Lower lobe of right lung (tissue), 2 donors: ENCODE measurements at places on chromosomes 3 and 15. TPM values are rescaled to one million over a fixed set of nuclear protein-coding genes. Genes with fewer than 3 reads are reported as not detected.
A peak's percentile ranks its signal among the peaks of the same experiment; 100 is the strongest.

- H3K4me3 ChIP-seq, result no peak overlapping the region
- peaks cover 55% of the 10 kb centered on the region for H3K4me1 ChIP-seq
- DNase-seq, result no peak
- H3K36me3 ChIP-seq, result no peaks in the 10 kb centered on the region
- H3K27ac ChIP-seq, result peak overlapping the region; percentile 32
Measured at GRCh38 chr3:45552794-45553371, 41.7 kb upstream of the LIMD1 start.

- peaks cover 13% of the 10 kb centered on the region for H3K4me1 ChIP-seq
- no peaks in the 10 kb centered on the region for H3K36me3 ChIP-seq
- peak overlapping the region; percentile 18 for H3K27ac ChIP-seq
- no peaks in the 10 kb centered on the region for H3K27me3 ChIP-seq
Measured at GRCh38 chr15:77527831-77528231, 104.9 kb downstream of the LINGO1 start.

GRCh38 chr3:62201438-62202035 lies 171.8 kb downstream of the FEZF2 start:
- DNase-seq, result no peak
- H3K36me3 ChIP-seq, result peaks cover 28% of the 10 kb centered on the region
- no peak overlapping the region for H3K27ac ChIP-seq
- H3K4me3 ChIP-seq, result no peak overlapping the region
- H3K4me1 ChIP-seq, result no peaks in the 10 kb centered on the region
- no peaks in the 10 kb centered on the region for H3K27me3 ChIP-seq

C3orf22 gene
- not detected for total RNA-seq

SEMA5B gene
- 0.71 TPM for total RNA-seq

DNA sequence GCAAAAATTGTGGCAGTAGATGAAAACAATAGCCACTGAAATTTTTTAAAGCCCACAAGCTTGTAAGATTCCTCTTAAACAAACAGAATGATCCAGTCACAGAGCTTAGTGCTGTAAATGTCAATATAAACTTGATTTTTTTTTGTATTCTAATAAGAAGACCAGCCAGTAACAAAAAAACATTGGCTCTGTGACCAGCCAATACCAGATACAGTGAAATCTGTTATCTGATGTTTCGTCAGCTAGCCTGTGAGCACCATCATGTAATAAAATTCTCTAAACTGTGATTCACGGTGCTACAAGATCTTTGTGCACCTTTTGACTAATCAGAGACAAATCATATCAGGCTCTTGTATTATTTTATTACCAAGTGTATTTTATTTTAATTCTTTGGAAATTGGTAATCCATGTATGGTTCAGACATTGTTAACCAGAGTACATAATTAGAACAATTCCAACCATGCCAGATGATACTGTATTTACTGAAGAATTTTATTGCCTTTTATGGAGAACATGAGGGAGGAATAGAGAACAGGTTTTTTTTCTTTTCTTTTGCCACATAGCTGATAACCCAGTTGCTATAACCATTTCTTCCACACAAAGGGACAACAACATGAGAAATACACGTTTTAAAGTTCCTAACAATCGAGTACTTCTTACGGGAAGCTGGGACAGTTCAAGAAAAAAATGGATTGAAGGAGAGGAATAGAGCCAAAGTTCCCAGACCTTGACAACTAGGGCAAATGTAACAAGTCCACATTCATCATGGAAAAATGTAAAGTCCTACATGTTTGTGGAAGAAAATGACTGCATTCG lies 71.9 kb downstream of the FILIP1L start:
- no peaks in the 10 kb centered on the region for H3K36me3 ChIP-seq
- no peak for DNase-seq
- no peaks in the 10 kb centered on the region for H3K27me3 ChIP-seq
- H3K4me3 ChIP-seq, result no peak overlapping the region

DNA sequence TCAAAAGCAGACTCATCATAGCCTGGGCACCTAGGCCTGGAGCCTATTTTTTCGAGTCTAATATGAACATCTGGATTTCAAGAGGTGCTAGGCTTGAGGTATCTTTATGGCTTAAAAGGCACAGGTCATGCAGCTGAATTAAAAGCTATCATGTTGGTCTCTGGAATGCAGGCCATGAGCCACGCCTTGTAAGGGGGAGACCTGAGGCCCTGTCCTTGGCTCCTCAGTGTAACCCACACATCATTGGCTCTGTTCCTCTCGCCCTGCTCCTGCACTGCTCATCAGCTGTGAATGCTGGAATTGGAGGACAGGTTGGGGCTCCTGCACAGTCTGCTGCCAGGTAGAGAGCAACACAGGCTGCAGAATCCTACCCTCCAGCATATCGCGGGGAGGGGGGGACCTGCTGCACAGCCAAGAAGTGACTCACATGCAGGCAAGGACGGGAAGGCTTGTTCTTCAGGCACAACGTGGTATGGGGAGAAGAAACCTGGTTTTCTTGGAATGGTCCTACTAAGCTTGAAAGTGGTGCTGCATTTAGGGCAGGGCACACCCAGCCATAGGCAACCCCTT lies 146.0 kb downstream of the CHST2 start:
- H3K4me1 ChIP-seq, result no peaks in the 10 kb centered on the region
- no peaks in the 10 kb centered on the region for H3K27me3 ChIP-seq
- no peak overlapping the region for H3K27ac ChIP-seq
- H3K4me3 ChIP-seq, result no peak overlapping the region
- no peak for DNase-seq
- H3K36me3 ChIP-seq, result no peaks in the 10 kb centered on the region

GRCh38 chr3:41652506-41652905 lies 309.4 kb downstream of the ULK4 start:
- DNase-seq, result no peak
- no peaks in the 10 kb centered on the region for H3K27me3 ChIP-seq
- H3K4me3 ChIP-seq, result no peak overlapping the region
- H3K36me3 ChIP-seq, result no peaks in the 10 kb centered on the region
- no peak overlapping the region for H3K27ac ChIP-seq
- H3K4me1 ChIP-seq, result no peaks in the 10 kb centered on the region

SERINC4 gene
- not detected for total RNA-seq

DNA sequence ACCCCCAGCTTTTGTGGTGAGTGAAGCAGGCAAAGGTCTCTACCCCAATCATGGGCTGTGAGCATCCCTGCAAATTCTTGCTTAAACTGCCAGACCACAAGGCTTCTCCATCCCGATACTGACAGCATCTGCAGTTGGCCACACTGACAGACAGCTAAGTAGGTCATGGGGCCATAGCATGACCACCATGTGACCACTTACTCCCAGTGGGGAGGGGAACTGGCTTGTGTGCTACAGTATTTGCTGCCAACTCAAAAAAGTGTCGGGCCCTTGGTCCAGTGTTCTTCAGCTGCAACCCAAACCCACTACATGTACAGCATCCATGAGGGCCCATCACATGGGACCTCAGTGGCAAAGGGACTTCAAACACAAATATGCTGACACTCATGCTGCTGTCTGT lies 103.4 kb downstream of the SEC22A start:
- no peak overlapping the region for H3K4me3 ChIP-seq
- H3K36me3 ChIP-seq, result no peaks in the 10 kb centered on the region
- no peaks in the 10 kb centered on the region for H3K4me1 ChIP-seq
- H3K27ac ChIP-seq, result no peak overlapping the region
- DNase-seq, result no peak

SNURF gene
- total RNA-seq, result 21.3 TPM

- H3K4me3 ChIP-seq, result peak overlapping the region; percentile 74
- peaks cover 18% of the 10 kb centered on the region for H3K4me1 ChIP-seq
- no peak overlapping the region for H3K27ac ChIP-seq
- H3K36me3 ChIP-seq, result peaks cover 6% of the 10 kb centered on the region
- no peaks in the 10 kb centered on the region for H3K27me3 ChIP-seq
- no peak for DNase-seq
Measured at GRCh38 chr15:40695469-40695890, 506 bp downstream of the RAD51 start.

ZNF774 gene
- 5.5 TPM for total RNA-seq

DNA sequence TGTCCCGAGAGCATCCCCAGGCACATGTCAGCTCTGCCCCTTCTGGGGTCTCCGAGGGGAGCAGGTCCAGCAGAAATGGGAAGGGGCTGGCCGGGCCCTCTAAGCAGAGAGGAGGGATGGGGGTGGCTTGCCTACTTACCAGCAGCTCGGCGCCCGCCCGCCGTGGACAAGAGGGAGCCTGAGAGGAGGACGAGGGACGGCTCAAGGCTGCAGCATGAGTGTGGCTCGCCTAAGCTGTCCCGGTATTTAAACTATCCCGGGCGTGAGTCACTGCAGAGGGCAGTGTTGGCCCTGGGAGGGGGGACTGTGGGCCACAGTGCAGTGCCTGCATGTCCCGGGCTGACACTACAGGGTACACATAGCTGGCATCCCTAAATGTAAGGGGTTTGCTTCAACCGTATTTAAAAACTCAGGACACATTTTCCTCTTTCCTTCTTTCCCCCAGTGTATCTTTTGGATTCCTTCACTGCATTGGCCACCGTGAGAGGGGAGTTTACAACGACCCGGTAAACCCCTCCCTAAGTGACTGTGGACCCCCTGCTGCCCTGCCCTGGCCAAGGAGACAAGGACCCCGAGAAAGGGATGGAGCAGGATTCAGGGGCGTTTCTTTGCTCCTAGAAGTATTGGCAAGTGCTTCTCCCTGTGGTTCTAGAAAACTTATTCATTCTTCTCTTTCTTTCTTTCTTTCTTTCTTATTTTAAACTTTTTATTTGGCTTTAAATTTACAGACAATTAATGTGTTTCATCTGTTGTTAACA lies at the start of gene LRRC15:
Gene LRRC15, minus strand, starts transcription at position 222 of the 758 bp plus-strand sequence. CDS start 8,700 bp downstream, outside the sequence.
- H3K36me3 ChIP-seq, result no peaks in the 10 kb centered on the region
- H3K4me3 ChIP-seq, result no peak within 1 kb of the TSS
- peaks cover 23% of the 10 kb centered on the region for H3K27me3 ChIP-seq
- no peaks in the 10 kb centered on the region for H3K4me1 ChIP-seq
- DNase-seq, result no peak

- no peak overlapping the region for H3K4me3 ChIP-seq
- no peaks in the 10 kb centered on the region for H3K27me3 ChIP-seq
- no peak for DNase-seq
- peaks cover 17% of the 10 kb centered on the region for H3K4me1 ChIP-seq
Measured at GRCh38 chr15:38202361-38202760, 50.3 kb upstream of the SPRED1 start.

DNA sequence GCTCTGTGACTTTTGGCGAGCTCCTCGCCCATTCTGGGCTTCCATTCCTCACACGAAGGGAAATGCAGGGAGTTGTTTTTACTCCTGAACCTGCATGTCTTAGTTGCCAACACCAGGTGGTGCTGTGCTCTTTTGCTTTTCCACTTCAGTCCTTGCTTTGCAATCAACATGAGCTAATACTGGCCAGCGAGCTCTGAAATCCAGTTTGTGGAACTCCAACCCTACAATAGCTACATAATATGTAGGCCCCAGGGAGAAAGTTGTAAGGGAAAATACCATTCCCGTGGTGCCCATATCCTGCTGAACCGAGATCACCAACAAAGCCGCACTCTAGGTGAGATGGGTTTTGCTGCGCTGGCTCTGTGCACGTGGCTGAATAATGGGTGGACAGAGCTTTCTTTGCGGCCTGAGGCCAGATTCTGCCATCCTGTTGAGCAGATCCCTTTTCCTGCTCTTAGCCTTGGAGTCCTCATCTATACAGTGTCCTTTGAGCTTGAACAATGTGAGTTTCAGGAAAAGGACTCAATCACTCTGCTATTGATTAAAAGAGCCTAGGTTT lies 25.0 kb downstream of the LSM3 start:
- DNase-seq, result peak; percentile 50
- H3K27ac ChIP-seq, result no peak overlapping the region
- no peaks in the 10 kb centered on the region for H3K27me3 ChIP-seq
- peaks cover 16% of the 10 kb centered on the region for H3K36me3 ChIP-seq

- H3K4me3 ChIP-seq, result no peak overlapping the region
- no peak for DNase-seq
- H3K4me1 ChIP-seq, result no peaks in the 10 kb centered on the region
- no peaks in the 10 kb centered on the region for H3K27me3 ChIP-seq
Measured at GRCh38 chr3:45952456-45952855, 9.2 kb downstream of the CXCR6 start.

DNA sequence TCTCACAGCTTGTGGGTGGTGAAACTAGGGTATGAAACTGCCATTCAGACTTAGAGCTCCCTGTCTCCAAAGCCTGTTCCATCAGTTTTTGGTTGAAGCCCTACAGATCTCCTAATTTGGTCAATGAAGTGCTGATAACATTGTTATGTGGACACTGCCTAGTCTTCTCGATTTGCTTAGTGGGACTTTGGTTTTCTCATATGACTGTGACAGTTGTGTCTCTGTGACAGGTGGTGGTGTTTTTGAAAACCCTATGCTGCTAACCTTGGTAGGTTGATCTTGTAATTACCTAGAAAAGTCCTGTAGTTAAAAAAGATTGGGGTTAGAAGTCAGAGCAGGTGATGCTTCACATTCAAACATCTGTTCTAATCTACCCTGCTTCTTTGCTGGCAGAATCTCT lies 9.2 kb downstream of the PPM1L start:
- no peaks in the 10 kb centered on the region for H3K4me1 ChIP-seq
- no peak overlapping the region for H3K4me3 ChIP-seq
- H3K27me3 ChIP-seq, result no peaks in the 10 kb centered on the region
- H3K27ac ChIP-seq, result no peak overlapping the region
- no peak for DNase-seq

BCHE gene
- total RNA-seq, result 5.8 TPM

GRCh38 chr3:4564270-4564669 lies 71.1 kb downstream of the ITPR1 start:
- no peak overlapping the region for H3K27ac ChIP-seq
- no peak overlapping the region for H3K4me3 ChIP-seq
- no peaks in the 10 kb centered on the region for H3K4me1 ChIP-seq

GP9 gene
- total RNA-seq, result 2.6 TPM

FBXL22 gene
- total RNA-seq, result 1.4 TPM

GRCh38 chr15:62085740-62086139 lies 19.0 kb downstream of the C2CD4A start:
- no peaks in the 10 kb centered on the region for H3K27me3 ChIP-seq
- H3K27ac ChIP-seq, result no peak overlapping the region
- H3K4me3 ChIP-seq, result no peak overlapping the region
- no peaks in the 10 kb centered on the region for H3K36me3 ChIP-seq
- no peak for DNase-seq

RPL4 gene
- total RNA-seq, result 1,655 TPM

- H3K36me3 ChIP-seq, result no peaks in the 10 kb centered on the region
- no peak overlapping the region for H3K4me3 ChIP-seq
- no peaks in the 10 kb centered on the region for H3K27me3 ChIP-seq
- no peaks in the 10 kb centered on the region for H3K4me1 ChIP-seq
Measured at GRCh38 chr3:28053759-28054158, 187.7 kb upstream of the CMC1 start.

GRCh38 chr3:13380971-13381370 lies 39.2 kb downstream of the NUP210 start:
- no peaks in the 10 kb centered on the region for H3K27me3 ChIP-seq
- H3K4me1 ChIP-seq, result no peaks in the 10 kb centered on the region
- DNase-seq, result no peak
- H3K36me3 ChIP-seq, result peaks cover 44% of the 10 kb centered on the region
- H3K27ac ChIP-seq, result no peak overlapping the region

CCNB2 gene
- total RNA-seq, result 2.0 TPM

DNA sequence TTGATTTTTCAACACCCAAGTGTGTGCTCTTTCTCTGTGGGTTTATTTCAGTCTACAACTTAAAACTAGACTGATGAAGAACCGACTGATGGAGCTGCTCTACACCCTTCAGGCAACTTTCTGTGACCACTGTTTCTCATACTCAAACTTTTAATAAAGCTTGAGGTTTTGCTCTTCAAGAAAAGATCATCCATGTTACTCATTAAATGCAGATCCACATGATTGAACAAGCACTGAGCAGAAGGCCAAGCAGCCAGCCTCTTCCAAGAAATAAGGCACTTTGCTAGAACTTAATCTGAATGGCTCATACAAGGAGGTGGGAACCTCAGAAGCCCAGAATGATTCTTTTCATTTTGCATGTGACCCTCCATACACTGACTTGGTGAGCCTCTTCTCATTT lies 8.7 kb downstream of the SLC27A2 start:
- H3K27ac ChIP-seq, result no peak overlapping the region
- H3K36me3 ChIP-seq, result no peaks in the 10 kb centered on the region
- H3K4me3 ChIP-seq, result no peak overlapping the region
- DNase-seq, result no peak

CKMT1B gene
- total RNA-seq, result 0.89 TPM
